ENCODE measurements at places on chromosomes 3 and 15.

- no peak for DNase-seq
Observed at GRCh38 chr3:57604971-57605370, 7.8 kb upstream of the ARF4 start.

- no peak for DNase-seq
Observed at GRCh38 chr3:9986230-9986725, 363 bp downstream of the EMC3 start.

DNA sequence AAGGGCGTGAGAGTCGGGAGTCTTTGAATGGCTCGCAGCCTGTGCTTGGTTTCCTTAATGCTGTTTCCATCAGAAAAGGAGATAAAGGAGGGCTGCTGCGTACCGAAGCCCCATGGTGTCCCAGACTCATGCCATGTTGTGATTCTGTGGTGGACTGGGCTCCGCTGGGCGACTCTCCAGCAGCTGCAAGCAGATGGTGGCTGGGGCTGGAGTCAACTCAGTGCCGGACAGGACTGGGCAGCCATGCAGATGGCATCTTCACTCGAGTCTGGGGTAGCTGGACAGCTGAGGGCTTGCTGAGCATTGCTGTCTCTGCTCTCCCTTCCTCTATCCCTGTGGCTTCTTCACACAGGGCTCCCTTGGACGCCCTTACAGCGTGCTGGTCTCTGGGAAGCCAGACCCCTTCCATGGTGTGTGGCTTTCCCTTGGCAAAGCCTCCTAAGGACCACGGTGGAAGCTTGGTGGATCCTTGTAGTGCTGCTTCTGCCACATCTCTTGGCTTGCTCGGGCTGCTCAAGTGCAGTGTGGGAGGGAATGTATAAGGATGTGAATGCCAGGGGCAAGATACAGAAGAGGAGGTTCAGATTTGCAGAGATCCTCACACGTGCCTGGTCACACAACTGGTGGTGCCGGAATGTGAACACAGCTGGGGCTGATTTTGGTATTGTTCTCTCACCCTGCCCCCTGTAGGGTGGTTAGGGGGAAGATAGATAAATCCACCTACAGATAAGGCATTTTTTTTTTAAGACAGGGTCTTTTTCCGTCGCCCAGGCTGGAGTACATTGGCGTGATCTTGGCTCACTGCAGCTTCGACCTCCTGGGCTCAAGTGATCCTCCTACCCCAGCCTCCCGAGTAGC, 9.0 kb downstream of the NIPA1 start:
- DNase-seq = no peak

DNA sequence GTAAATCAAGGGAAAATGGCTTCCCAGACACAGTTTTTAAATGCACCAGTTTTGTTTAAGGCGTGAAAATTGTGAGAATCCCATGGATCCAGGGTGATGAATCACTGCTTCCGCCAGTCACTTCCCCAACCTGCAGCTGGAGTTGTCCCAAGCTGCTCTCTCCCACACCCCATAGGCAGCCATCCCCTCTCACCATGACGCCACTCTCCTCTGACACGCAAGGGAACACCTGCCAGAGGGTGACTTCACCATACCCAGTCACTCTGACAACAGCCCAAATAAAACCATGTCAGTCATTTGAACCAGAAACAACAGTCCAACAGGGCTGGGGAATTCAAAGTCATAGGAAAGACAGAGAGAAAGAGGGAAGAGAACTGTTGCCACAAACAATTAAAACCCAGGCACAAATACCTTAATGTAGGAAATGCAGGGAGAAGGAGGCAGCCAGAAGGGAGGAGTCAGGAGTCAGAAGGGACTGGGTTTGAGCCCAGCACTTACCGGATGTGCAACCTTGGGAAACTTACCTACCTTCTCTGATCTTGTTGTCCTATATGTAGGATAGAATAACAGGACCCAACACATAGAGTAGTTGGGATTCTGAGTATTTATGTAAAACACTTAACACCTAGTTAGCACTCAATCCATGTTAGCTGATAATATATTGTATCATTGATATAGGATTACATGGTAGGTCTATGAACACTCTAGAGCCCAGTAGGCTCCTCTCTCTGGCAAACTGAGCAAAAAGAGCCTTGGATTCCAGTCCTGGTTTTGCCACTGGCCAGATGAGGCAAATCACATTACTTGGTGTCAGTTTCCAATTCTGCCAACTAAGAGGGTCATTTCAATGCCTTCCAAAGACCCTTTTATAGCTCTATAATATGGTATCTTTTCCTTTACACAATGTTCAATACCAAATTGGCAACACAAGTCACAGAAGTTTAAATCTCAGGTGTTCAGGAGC, 326.3 kb upstream of the ICE2 start:
- DNase-seq = no peak

Data from stimulated activated CD4-positive, alpha-beta T cell treated with anti-CD3 and anti-CD28 coated beads, TNF-alpha, amount 100 ng/mL, for 48 hours (primary cell).